Vein endothelial cell (primary cell): ENCODE measurements at places on chromosomes 7 and 10. TPM values are rescaled to one million over a fixed set of nuclear protein-coding genes. Genes with fewer than 3 reads are reported as not detected.

The MRPS17 gene
- 17.0 and 20.2 TPM in 2 replicates for total RNA-seq

The AGR3 gene
- not detected in 2 replicates for total RNA-seq

The CCDC136 gene
- total RNA-seq, result 0.98 and 2.3 TPM in 2 replicates

The MPP7 gene
- 0.33 and 0.86 TPM in 2 replicates for total RNA-seq

The NACAD gene
- 0.76 and 1.6 TPM in 2 replicates for total RNA-seq

The RBP4 gene
- total RNA-seq, result not detected in 2 replicates

The NME8 gene
- not detected in 2 replicates for total RNA-seq

The TRPV5 gene
- total RNA-seq, result 0.10 TPM in 1 of 2 replicates, not detected in the other

The ABLIM1 gene
- total RNA-seq, result 198 and 282 TPM in 2 replicates

The HDAC9 gene
- total RNA-seq, result 14.7 and 40.6 TPM in 2 replicates

The WNT8B gene
- total RNA-seq, result not detected in 2 replicates

The OR2A42 gene
- not detected in 2 replicates for total RNA-seq

The BLNK gene
- not detected in 2 replicates for total RNA-seq

The CALHM1 gene
- not detected in 2 replicates for total RNA-seq

The PRKCQ gene
- total RNA-seq, result under 0.01 TPM in 1 of 2 replicates, not detected in the other

The INA gene
- total RNA-seq, result 0.33 and 0.48 TPM in 2 replicates

The SEC31B gene
- total RNA-seq, result 3.8 and 5.2 TPM in 2 replicates

The IL2RA gene
- not detected in 2 replicates for total RNA-seq

The PNLIPRP2 gene
- total RNA-seq, result not detected in 2 replicates

The MRLN gene
- total RNA-seq, result not detected in 2 replicates

The AKR1C8 gene
- total RNA-seq, result not detected in 2 replicates

The UNC5B gene
- 9.8 and 14.0 TPM in 2 replicates for total RNA-seq

The NUB1 gene
- total RNA-seq, result 30.1 and 37.4 TPM in 2 replicates

The HTR7 gene
- under 0.01 and 0.10 TPM in 2 replicates for total RNA-seq

The ASIC3 gene
- 0.29 and 0.33 TPM in 2 replicates for total RNA-seq

The NYAP1 gene
- 4.0 and 4.6 TPM in 2 replicates for total RNA-seq

The ETV1 gene
- total RNA-seq, result 8.8 and 15.1 TPM in 2 replicates

The ITPRID1 gene
- not detected in 2 replicates for total RNA-seq

The MMD2 gene
- total RNA-seq, result not detected in 2 replicates

The UBTD1 gene
- total RNA-seq, result 76.6 and 84.6 TPM in 2 replicates

The CNPY4 gene
- 28.1 and 28.4 TPM in 2 replicates for total RNA-seq

The SLC26A5 gene
- total RNA-seq, result 0.33 and 0.38 TPM in 2 replicates

The NUTM2E gene
- total RNA-seq, result 0.38 TPM in 1 of 2 replicates, not detected in the other

The C10orf105 gene
- under 0.01 TPM in 1 of 2 replicates, not detected in the other for total RNA-seq

The CASP7 gene
- 40.2 and 53.9 TPM in 2 replicates for total RNA-seq

The SLC25A40 gene
- total RNA-seq, result 5.9 and 8.6 TPM in 2 replicates

The STEAP4 gene
- not detected in 2 replicates for total RNA-seq

The PODXL gene
- 167 and 193 TPM in 2 replicates for total RNA-seq

The SPDYE8 gene
- total RNA-seq, result not detected in 2 replicates

The CPN1 gene
- total RNA-seq, result not detected in 2 replicates

The CEP55 gene
- total RNA-seq, result 18.9 and 39.1 TPM in 2 replicates

The GRID2IP gene
- total RNA-seq, result not detected in 2 replicates

The ZNF22 gene
- 40.5 and 42.1 TPM in 2 replicates for total RNA-seq

The AKAP9 gene
- 39.8 and 47.8 TPM in 2 replicates for total RNA-seq

The UPP1 gene
- total RNA-seq, result 16.7 and 34.9 TPM in 2 replicates

The CTBP2 gene
- total RNA-seq, result 99.4 and 99.6 TPM in 2 replicates

The IGFBP1 gene
- total RNA-seq, result 0.48 TPM in 1 of 2 replicates, not detected in the other

The KCNMA1 gene
- 0.19 TPM in 1 of 2 replicates, not detected in the other for total RNA-seq

The C1GALT1 gene
- total RNA-seq, result 26.8 and 33.4 TPM in 2 replicates

The OPN4 gene
- total RNA-seq, result not detected in 2 replicates

The MOGAT3 gene
- not detected in 2 replicates for total RNA-seq

The STEAP2 gene
- total RNA-seq, result 2.3 and 8.8 TPM in 2 replicates

The SPDYE16 gene
- under 0.01 TPM in 1 of 2 replicates, not detected in the other for total RNA-seq

The NRP1 gene
- total RNA-seq, result 219 and 351 TPM in 2 replicates

The SNX13 gene
- 33.3 and 34.3 TPM in 2 replicates for total RNA-seq

The TAS2R3 gene
- total RNA-seq, result 0.98 and 1.2 TPM in 2 replicates

The FAM241B gene
- 0.33 and 0.48 TPM in 2 replicates for total RNA-seq

The HOGA1 gene
- total RNA-seq, result 0.33 and 0.38 TPM in 2 replicates

The ZNHIT1 gene
- 106 and 107 TPM in 2 replicates for total RNA-seq
